ENCODE measurements at places on chromosomes 2 and 18. TPM values are rescaled to one million over a fixed set of nuclear protein-coding genes. Genes with fewer than 3 reads are reported as not detected.

CPO gene
- total RNA-seq, result not detected

GRCh38 chr18:10401521-10401920 is 52.9 kb upstream of the APCDD1 start:
- no peak for DNase-seq

PIKFYVE gene
- total RNA-seq, result 46.9 TPM

GRCh38 chr2:190762566-190762965 is 113.7 kb downstream of the NAB1 start:
- no peak for DNase-seq

TWIST2 gene
- total RNA-seq, result not detected
